NCI-H526 (cell line): ENCODE measurements at places on chromosomes 12 and 14.
A peak's percentile ranks its signal among the peaks of the same experiment; 100 is the strongest.

DNA sequence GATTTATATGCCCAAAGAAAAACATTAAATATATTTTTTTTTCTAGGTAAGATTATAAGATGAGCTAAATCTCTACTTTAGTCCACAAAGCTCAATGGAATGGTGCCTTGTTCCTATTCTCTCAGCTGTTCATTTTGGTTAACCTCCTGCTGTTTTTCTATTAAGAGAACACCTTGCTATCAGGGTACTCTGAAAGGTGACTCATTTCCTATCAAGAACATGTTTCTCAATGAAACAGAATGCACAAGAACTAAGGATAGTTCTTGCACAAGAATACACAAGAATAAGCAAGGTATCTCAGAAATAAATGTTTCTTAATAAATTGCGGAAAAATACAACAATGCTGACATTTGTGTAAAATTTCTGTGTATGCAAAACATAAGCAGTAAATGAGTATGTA, 14.1 kb downstream of the ABCD2 start:
- no peak for DNase-seq

GRCh38 chr14:89294872-89295271, 122.2 kb downstream of the FOXN3 start:
- no peak for DNase-seq

DNA sequence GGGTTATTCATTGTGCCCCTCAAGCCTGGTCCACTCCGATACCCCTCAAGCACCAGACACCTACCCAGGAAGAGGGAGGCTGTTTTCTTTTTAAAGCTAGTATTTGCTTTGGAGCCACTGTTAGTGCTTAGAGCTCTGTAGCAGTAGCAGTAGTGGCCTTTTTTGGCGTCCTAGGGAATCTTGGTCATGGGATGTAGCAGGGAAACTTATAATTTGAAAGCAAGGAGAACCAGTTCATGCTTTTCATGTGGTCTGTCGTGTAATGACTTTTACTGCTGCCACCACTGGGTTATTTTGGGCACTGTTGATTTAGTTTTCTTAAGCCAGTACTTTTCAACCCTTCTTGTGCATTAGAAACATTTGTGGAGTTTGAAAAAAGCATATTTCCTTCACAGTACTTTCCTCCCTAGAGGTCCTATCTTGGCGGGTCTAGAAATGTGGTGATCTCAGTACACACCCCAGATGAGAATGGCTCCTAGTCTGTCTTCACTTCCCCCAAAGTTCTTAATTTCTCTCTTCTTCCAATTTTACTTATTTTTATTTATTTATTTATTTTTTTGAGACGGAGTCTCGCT, 49.7 kb downstream of the MARK3 start:
- no peak for DNase-seq

GRCh38 chr14:56874375-56874774, 64.1 kb upstream of the OTX2 start:
- peak; percentile 75 for DNase-seq

GRCh38 chr14:101022916-101023435, 119.5 kb upstream of the RTL1 start:
- DNase-seq: no peak

- no peak for DNase-seq
Observed at GRCh38 chr14:21227150-21227549, 42.1 kb downstream of the HNRNPC start.

GRCh38 chr12:94753036-94753679, 102.8 kb upstream of the TMCC3 start:
- peak; percentile 8 for DNase-seq

- DNase-seq: no peak
Observed at GRCh38 chr12:98352218-98352811, 163.1 kb upstream of the TMPO start.

GRCh38 chr14:22540811-22541360, 48.1 kb downstream of the DAD1 start:
- no peak for DNase-seq

DNA sequence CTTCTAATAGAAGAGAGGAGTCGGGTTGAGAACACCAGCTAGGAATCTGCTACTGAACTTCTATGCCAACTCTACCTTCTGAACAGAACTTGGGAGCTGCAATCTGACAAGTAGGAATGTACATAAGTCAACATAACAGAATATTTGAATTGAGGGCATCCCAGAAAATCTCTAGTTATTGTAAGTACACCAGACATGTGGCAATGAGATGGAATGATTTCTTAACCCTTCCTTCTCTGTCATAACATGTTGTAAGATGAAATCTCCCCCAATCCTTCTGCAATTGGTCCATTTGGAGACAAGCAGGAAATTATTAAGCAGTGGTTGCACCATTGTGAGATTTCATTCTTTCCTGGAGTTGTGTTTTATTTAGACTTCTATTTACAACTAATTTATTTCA, 68.7 kb upstream of the TMPO start:
- no peak for DNase-seq

- no peak for DNase-seq
Observed at GRCh38 chr14:92897922-92898565, 24.9 kb upstream of the CHGA start.

DNA sequence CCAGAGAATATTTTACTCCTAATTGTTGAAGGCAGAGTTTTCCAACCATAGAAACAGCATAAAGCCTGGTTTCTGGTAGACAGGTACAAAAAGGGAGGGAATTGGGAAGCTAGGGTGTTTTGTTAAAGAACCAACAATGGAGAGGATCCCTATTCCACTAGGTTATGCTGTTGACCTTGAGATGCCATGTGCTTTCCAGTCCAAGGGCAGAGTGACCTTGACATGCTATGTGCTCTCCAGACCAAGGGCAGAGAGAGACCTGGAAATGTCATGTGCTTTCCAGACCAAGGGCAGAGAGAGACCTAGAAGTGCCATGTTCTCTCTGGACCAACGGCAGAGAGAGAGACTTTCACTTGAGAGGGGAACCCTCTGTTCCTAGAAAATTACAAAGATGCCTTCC, 1043.8 kb upstream of the FBXO33 start:
- DNase-seq: no peak

DNA sequence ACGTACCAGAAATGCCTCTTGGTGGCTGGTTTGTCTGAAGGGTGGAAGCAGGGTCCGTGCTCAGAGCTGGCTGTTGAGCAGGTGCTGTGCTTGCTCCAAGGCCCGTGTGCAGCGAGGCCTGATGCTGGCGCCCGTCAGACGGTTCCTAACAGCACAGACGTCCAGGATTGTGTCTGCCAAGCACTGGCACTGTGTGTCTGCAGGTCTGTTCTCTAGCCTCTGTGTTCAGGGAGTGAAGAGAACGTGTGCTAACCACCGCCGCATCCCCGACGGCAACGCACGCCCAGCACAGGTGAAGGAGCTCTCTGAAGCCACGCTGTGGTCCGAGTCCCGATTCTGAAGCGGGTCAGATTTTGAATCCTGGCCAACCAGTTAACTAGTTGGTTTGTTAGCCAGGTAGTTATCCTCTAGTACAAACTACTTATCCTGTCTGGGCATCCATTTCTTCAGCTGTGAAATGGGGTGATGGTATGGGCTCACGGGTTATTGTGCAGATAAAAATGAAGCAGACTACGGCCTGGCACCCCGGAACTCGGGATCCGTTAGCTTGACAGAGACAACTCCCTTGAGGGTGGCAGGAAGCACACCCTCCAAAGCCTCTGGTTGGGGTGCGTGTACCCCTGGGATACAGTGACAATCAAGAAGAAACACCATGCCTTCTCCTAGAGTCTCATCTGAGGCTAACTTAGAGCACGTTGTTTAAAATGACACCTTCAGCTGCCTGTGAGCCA, 18.6 kb upstream of the TDRD9 start:
- no peak for DNase-seq

DNA sequence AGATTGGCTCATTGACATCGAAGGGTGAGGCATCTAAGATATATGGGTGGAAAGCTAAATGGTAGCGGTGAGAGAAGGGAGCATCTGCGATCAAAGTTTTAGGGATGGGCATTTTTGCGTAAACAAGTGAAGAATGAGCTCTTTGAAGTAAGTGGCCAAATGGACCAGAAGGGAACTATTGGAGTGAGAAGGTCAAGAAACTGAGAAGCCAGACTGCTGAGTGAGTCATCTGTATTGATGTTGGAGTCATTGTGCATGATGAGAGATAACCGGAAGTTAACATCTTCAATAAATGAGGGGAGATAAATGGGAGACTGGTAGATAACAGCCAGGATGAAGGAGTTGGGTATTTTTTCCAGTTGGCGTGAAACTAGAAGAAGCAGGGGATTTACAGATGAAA, 271.9 kb upstream of the PDE3A start:
- DNase-seq: no peak

DNA sequence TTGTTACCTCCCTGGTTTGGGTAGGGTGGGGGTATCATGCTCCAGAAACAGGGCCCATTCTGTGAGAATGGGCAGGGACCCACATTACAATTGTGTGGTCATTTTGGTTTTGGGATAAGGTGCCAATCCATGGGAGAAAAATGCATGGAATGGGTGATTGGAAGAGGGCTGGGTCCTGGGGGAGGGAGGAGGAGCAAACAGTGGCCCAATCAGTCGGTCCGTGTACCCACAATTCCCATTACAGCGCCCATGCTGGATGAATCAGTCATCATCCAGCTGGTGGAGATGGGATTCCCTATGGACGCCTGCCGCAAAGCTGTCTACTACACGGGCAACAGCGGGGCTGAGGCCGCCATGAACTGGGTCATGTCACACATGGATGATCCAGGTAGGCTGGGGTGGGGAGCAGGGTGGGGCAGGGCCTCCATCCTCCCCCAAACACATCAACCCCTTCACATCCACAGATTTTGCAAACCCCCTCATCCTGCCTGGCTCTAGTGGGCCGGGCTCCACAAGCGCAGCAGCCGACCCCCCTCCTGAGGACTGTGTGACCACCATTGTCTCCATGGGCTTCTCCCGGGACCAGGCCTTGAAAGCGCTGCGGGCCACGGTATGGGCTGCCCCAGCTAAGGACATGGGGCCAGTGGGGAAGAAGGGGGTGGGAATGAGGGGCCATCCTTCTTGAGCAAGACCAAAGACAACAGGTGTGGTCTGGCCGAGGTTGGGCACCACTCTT, 3.6 kb upstream of the TPI1 start:
- DNase-seq: no peak

DNA sequence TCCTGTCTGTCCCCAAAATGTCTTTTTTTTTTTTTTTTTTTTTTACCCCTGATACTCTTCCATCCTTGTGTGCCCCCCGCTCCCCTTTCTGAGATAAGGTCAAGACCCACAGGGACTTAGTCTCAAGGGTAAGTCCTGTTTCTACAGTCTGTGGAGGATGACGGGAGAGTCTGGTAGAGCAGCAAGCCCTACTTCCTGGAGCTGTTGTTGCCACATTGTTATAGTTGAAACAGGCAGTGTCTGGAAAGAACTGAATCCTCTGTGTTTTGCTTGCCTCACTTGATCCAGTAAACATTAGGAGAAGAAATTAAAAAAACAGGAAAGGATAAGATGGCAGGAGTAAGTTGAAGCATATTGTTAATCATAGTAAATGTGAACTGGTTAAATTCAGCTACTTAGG, 45.5 kb downstream of the ZNF664 start:
- no peak for DNase-seq

- DNase-seq: peak; percentile 3
Observed at GRCh38 chr14:62117751-62118105, 355.5 kb downstream of the SNAPC1 start.

- DNase-seq: peak; percentile 93
Observed at GRCh38 chr12:66107451-66107915, 23.1 kb downstream of the LLPH start.

- no peak for DNase-seq
Observed at GRCh38 chr12:75650595-75651341, 139.4 kb upstream of the KRR1 start.

DNA sequence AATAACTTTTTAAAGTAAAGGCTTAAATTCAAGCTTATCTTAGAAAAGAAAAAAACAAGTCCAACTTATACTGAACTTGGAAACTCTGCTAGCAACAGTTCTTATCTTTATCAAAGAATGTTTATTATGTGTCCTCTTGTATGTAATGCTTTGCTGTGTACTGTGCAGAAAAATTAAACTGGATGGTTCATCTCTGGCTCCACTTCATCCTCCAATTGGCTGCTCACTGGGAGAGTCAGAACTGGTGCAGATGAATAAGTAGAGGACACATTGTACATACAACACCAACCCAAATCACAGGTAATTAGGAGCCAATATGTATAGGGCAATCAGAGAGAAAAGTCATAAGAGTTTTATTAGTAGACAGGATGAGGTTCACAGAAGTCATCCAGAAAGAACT, 123.6 kb upstream of the NAP1L1 start:
- DNase-seq: no peak

DNA sequence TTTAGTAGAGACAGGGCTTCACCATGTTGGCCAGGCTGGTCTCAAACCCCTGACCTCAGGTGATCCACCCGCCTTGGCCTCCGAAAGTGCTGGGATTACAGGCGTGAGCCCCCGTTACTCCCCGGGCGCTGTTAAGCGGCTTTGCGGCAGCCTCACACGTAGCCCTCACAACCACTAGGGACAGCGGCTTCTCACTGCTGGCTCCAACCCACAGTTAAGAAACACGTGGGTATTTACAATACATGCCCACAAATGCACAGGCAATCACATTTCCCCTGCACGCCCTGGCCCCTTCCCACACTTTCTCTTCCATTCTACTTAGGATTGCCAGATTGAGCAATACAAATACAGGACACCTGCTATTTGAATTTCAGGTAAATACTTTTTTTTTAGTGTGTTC, 37.0 kb upstream of the EIF5 start:
- DNase-seq: no peak

GRCh38 chr12:101929365-101930041, 52.1 kb downstream of the DRAM1 start:
- DNase-seq: no peak

- DNase-seq: no peak
Observed at GRCh38 chr12:202081-202731, 11.8 kb downstream of the SLC6A12 start.

GRCh38 chr12:62233805-62234204, 26.4 kb upstream of the USP15 start:
- no peak for DNase-seq

DNA sequence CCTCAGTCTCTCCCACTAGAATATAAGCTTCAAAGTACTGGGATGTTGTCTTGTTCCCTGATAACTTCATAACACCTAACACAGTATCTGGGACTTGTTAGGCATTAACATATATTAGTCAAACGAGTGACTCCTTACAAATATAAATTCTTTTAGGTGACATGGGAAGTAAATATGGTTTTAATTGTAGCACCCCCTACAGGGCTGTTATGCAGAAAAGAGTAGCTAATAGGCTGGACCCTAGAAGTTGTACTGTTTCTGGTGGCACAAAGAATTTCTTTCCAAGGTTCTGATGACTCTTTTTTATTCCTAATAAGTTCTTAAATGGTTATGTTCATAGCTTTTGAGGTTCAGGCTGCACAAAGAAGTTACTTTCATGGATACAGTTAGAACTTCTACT, 29.8 kb downstream of the GPATCH2L start:
- DNase-seq: no peak

DNA sequence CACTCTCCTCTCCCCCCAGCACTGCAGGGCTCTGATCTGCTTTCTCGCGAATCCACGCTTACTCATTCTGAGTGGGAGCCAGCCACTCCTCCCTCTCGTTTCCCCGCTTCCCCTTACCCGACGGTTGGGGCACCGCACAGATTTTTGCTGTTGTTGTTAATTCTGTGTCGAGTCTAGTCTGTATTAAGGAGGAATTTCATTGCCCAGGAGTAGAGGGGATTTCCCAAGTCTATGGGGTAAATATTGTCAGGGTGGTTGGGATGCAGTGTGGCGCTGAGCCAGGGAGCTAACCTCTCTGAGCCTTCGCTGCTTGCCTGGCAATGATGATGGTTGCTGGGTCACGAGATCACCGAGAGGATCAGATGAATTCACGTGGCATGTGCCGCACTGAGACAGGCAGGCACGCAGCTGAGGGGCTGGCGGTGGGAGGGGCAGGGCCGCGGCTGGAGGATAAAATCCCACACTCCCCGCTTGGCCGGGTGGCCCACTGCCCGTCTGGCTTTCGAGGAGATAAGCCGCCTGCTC, 18.5 kb downstream of the NCOR2 start:
- DNase-seq: no peak
